AG04450 (cell line): ENCODE measurements at places on chromosomes 1 and 21.

DNA sequence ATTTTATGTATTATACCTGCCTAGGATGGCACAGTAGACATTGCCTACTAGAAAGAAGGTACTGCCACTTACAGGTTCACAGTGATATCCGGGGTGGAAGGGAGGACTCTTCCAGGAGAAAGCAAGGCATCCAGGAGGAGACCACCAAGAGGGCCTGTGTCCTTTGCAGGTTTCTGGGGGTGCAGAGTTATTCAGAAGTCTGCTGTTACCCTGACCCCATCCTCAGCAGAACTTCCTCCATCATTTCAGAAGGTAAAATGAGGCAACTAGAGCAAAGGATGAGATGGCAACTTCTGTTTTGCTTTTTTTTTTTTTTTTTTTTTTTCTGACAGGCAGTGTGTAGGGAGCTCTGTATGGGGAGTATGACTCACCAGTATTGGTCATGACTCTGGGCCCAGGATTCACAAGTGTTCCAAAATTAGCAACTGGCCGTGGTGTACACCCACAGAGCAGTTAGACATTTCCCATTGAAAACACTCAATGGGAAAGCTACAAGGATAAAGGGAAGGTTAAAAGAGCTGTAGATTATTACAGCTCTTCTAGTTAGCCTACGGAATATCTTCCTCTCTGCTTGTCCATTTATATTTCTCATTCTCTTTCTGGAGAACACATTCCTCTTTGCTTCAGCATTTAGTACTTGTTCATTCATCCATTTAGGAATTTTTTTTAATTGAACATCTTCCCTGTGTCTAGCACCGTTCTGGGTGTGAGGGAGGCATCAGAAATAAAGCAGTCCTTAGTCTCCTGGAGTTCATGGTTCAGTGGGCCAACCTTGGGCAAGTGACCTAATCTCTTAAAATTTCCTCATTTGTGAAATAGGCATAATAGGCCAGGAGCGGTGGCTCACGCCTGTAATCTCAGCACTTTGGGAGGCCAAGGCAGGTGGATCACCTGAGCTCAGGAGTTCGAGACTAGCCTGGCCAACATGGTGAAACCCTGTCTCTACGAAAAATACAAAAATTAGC lies 50.5 kb upstream of the PPP2R5A start:
- DNase-seq, result peak; percentile 81

- no peak for DNase-seq
These were observed 215.2 kb downstream of the URB2 start for GRCh38 chr1:229841230-229841629.

DNA sequence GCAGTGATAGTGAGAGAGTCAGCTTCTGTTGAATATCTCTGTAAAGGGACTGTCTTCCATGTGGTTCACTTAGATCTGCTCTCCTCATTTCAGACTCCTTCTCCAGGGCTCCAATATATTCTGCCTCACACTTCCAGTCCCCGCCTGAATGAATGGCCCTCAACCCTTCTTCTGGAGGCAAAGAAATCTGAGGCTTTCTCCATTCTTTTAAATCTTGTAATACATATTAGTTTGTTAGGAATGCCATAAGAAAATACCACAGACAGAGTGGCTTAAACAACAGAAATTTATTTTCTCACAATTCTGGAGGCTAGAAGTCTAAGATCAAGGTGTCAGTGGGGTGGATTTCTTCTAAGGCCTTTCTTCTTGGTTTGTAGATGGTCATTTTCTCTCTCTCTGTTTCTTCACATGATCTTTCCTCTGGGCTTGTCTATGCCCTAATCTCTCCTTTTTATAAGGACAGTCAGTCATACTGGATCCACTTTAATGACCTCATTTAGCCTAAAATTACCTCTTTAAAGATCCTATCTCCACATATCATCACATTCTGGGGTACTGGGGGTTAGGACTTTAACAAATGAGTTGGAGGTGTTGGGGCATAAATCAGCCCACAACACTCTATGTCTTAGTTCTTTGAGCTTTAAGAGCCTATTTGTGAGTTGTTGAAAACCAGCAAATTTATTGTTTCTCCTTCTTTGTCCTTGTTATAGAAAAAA lies 128.5 kb upstream of the KCNK2 start:
- no peak for DNase-seq

DNA sequence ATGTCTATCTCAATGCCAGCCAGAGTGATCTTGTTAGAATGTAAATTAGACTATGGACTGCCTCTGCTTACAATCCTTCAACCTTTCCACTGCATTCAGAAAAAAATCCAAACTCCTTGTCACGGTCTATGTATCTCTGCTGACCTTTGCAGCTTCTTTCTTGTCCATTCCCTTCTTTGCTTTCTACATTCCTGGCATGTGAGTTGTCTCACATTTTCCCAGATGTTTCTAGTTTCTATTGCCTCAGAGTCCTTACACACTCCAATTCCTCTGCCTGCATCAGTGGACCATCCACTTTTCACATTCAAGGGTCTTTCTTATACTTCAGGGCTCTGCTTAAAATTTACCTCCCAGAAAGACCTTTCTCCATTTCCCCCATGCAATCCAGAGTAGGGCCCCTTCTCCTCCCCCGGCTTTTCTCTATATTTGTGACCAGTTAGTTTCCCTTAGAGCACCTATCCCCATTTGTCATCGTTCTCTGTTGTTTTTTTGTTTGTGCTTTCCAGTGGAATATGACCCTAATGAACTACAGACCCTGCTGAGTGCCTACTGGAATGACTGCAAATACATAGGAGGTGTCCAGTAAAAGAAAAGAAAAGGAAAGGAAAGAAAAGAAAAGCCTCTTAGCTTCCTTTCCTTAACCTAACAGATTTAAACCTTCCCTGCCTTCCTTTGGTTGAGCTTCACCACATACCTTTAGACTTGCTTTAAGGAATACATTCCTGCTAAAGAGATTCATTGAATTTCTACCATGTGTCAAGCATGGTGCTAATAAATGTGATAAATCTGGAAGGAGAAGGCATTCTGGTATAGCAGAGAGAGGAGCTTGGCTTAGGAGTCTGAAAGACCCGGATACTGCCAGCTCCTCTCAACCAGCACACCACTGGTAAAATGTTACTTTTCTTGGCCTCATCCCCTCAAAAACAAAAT lies 102.0 kb downstream of the DIRAS3 start:
- DNase-seq, result peak; percentile 59

GRCh38 chr1:169098380-169098779 lies 8.1 kb upstream of the ATP1B1 start:
- DNase-seq, result no peak

DNA sequence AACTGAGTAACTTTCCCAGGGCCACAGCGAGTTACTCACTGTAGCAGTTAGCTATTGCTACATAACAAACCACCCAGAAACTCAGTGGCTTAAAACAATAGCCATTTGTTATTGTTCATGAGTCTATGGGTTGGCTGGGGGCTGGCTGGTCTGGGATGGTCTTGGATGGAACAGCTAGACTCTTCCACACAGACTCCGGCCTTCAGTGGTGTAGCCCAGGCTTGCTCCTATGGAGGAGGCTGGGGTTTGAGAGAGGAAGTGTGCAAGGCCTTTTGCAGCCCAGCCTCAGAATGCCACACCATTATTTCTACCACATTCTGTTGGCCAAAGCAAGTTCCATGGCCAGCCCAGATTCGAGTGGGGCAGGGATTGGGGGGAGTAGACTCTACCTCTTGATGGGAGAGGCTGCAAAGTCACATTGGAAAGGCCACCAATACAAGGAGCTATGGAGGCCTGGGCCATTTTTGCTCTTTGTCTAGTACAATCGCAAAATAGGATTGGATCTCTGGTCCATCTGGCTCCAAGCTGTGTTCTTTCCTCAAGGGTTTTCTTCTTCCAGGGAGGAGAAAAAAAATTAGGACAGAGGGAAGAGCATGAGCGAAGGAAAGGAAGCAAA lies 37.5 kb upstream of the TTC22 start:
- no peak for DNase-seq

DNA sequence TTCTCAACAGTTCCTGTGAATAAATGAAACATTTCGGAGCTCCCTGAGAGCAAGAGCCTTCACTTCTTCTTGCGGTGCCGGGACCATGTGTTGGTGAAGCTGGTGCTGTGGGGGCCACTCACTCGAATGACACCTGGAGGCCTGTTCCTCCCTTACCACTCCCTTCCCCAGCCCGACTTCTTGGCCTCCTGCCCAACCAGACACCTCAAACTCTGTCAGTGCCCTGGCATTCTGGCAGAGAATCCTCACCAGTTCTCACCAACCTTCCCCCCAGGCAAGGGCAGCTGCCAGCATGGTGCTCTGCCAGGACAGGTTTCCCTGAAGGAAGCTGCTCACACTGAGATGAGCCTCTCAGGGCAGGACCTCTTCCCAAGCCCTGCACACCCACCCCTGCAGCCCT lies 68.3 kb downstream of the MPZL1 start:
- no peak for DNase-seq

DNA sequence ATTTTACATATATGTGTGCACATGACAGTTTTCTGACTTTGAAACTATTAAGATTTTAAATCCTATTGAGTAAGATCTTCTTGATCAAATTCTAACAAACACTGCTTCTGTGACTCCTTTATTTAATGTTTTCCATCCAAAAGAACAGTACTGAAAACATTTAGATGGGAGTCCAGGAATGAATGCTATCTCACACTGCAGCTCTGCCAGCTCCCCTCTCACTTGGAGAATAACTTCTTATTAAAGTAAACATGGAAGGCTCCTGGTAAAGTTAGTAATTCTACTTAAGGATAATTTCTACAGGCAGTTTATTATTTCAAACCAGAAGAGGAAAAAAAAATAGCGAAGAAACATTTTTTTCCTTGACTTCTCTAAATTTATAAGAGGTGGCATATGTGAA lies 349.1 kb downstream of the DPYD start:
- DNase-seq, result no peak

GRCh38 chr1:115145226-115145625 lies 55.9 kb upstream of the TSPAN2 start:
- no peak for DNase-seq

- no peak for DNase-seq
These were observed 52.9 kb upstream of the CNTN2 start for GRCh38 chr1:204990059-204990664.

DNA sequence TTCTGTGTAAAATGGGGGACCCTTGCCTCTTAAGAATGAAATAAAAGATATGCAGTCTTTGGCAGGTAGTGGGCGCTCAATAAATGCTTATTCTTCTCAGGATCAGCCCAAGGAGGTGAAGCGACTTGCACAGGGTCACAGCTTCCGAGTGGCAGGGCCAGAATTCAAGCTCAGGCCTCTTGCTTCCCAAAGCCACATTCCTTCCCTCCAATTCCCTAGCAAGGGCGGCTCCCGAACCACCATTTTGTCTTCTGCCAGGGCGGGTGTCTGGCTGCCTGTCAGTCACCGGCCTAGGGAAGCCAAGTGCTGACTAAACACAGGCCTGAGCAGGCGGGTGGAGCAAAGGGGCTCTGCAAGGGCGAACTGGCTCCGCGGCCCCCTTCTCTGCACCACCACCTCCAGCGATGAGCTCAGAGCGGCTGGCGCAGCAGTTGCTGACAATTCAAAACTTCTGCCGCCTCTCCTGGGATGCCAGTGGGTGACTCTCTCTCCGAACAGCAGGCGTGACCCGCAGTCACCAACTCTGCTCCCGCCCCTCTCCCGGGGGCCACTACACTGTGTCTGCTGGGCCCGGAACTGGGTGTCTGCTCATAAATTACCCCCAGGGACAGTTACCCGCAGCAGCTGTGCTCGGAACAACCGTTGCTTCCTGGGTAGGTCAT lies 10.8 kb downstream of the GPR3 start:
- no peak for DNase-seq

- no peak for DNase-seq
These were observed 259.1 kb downstream of the DSCAM start for GRCh38 chr21:40587736-40588346.

GRCh38 chr1:29254346-29254745 lies 18.0 kb downstream of the PTPRU start:
- no peak for DNase-seq

- DNase-seq, result no peak
These were observed 886.2 kb downstream of the LTN1 start for GRCh38 chr21:28106370-28106890.

DNA sequence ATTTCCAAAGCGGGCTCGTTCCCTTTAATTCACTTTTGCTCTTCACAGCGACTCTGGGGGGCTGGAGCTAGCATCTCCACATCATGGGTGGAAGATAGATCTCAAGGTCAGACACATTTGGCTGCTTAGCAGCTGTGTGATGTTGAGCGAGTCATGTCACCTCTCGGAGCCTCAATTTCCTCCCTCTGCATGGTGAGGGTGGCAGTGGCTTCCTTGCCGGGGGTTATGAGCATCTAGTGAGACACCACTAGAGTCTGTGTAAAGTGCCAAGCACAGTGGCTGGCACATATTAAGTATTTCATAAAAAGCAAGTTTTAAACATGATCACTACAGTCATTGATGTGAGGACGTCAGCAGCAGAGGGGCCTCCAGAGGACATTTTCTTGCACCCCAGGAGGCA lies 16.9 kb upstream of the ECE1 start:
- no peak for DNase-seq

DNA sequence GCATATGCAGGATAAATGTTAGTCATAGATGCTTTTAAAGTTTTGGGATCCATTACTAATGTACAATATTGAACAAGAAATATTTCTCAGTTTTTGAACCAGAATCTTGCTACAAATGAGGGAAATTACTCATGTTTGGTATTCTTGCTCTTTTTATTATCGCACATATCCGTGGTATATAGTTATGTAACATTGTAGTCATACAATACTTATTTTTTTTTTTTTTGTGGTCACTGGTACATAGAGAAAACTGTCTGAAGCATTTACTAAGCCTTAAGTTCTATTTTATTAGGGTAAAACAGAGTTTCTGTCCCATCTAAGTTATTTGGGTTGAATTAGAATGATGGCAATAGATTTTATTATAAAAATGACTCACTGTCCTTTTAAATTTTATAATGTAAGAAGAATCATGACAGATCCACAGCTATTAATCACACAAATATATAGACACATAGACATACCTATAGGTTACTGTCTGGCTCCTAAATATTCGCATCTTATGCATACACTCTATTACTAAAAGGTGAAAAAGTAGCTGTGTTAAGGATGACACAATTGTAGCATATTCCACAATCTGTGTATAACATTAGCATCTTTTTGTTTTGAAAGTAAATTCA lies 18.0 kb upstream of the PRKAA2 start:
- DNase-seq, result no peak

GRCh38 chr1:208336137-208336518 lies 91.9 kb upstream of the PLXNA2 start:
- DNase-seq, result no peak

DNA sequence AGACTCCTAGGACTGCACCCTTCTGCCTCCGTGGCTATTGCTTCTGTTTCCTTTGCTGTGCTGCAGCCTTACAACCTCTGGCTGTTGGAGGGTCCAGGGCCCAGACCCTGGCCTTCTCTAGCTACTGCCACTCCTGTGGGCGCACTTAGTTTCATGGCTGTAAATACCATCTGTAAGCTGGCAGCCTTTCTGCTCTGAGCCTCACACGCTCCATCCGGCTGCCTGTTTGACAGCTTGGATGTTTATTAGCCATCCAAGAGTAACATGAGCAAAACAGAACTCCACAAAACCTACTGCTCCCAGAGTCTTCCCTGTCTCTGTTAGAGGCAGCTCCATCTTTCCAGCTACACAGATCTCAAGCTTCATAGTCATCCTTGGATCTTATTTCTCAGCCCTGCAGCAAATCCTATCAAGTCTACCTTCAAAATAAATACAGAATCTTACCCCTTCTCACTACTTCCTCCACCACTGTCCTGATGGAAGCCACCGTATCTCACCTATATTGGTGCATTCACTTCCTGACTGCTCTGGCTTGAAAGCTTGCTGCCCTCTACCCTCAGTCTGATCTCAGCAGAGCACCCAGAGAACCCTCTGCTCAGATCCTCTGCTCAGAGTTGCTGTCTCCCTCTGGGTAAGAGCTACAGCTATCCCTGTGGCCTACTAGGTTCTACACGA lies 19.1 kb downstream of the SLC25A33 start:
- DNase-seq, result no peak
